ENCODE measurements at places on chromosomes 5 and 9.

GRCh38 chr5:147904110-147904509 is 2.2 kb downstream of the C5orf46 start:
- DNase-seq: no peak

DNA sequence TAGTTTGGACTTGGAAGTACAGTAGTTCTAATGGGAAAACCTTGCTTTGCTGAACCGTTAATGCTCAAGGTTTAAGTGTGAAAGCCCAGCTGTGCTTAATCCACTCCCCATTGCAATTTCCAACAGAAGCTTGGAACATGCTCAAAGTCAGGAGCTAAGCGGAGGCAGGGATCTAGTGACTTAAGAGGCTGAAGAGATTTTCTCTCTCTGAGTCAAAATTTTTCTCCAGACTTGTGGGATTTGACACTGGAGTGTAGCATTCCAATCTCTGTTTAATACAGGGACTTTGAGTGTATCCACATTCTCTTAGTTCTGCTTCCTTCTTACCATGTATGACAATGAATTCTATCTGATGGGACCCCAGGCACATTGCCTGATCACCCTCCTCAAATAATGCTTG is 471.8 kb downstream of the KIF4B start:
- no peak for DNase-seq

DNA sequence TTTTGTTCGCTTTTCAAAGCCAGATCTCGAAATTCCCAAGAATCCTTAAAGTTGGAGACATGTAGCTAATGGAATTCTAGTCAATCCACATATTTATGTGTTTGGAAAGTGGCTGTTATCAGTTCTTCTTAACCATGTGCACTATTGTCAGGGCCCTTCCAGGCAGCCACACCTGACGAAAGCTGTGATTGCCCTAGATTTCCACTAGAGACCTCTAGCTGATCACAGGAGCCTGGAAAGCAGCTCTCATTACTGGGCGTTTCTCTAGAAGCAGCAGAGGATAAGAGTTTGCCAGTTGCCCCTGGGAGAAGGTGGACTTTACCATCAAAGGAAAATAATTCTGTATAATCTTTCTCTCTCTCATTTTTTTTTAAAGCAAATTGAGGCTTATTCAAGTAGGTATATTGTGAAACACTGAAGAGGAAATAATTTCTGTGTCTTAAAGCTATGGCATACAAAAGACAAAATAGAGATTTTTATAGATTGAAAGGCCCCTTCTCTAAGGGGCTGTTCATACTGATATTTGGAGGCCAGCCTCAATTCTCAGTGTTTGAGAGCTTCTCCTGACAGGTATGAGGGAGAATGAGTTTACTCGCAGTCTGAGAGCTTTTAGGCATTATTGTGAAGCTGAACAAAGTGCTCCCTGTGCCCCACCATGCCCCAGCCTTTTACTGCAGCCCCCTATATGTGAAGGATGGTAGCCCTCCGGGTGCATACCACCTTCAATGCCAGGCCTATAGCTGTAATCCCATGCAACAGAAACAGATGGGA is 405.4 kb upstream of the ACTBL2 start:
- DNase-seq: no peak

GRCh38 chr9:82895822-82896110 is 167.2 kb downstream of the RASEF start:
- DNase-seq: no peak

DNA sequence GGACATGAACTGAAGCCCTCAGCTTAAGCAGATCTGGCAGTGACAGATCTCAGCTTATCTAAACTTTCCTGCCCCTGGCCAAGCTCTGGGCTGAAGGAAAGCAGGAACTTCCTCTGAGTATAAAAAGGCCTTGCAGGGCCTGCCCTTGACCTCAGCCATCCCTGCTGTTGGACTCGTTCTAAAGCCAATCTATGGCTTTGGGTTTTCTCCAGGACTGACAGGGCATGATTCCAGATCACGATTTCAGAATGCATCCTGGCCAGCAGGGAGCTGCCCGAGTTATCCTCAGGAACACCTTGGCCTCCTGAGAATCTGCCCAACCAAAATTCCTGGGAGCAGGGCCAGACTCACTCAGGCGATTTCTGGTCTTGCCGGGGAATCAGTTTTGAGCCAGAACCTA is 502.7 kb downstream of the TLE4 start:
- no peak for DNase-seq

DNA sequence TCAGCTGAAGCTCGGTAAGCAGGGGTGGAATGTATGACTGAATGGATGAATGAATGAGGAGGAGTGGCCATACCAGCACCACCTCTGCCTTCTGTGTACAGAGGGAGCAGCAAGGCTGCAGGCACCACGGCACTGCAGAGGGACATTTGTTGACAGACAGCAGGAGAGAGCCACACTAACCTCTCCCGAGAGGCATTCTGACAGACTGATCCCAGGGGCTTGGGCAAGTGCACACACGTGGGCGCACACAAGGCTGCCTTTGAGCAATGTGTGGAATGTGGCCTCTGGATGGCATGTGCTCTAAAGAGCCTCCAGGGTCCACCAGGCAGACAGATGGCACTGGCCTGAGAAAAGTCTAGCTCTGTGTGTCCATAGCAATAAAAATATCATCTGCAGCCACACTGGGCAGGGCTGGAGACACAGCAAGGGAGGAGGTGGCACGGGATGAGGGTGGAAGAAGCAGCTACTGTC is 111.8 kb downstream of the ACTL7B start:
- no peak for DNase-seq

DNA sequence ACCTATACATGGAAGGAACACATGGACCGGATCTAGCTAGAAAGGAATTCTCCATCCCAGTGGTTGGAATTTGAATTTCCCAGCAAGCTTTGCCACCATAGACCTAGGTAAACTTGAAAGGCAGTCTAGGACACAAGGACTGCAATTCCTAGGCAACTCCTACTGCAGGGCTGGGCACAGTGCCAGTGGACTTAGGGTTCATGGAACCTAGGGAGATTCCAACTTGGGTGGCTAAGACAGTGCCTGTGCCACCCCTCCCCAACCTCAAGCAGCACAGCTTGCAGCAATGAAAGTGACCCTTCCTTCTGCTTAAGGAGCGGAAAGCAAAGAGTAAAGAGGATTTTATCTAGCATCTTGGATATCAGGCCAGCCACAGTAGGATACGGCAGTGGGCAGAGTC is 663.3 kb downstream of the ELAVL2 start:
- no peak for DNase-seq

GRCh38 chr9:7105095-7105494 is 347.3 kb downstream of the KDM4C start:
- DNase-seq: no peak

DNA sequence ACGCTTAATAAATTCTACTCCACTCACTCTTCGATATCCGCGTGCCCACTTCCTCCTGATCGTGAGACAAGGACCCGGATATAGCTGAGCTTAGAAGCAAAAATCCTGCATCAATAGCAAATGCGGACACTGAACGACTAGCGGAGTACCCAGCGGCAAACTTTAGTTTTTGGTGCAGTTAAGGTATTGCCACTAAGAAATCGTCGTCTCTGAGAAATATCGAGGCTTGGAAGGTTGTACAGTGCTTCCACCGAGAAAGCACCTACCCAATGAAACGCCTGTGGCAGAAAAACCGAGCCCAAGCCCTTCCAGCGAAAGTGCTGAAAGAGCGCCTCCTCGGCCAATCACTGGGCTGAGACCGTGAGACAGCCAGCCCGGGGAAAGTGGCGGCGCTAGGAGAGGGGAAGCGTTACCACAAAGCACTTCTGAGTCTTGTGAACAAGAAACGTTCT is 32.2 kb downstream of the ANXA2R start:
- DNase-seq: peak; percentile 79

DNA sequence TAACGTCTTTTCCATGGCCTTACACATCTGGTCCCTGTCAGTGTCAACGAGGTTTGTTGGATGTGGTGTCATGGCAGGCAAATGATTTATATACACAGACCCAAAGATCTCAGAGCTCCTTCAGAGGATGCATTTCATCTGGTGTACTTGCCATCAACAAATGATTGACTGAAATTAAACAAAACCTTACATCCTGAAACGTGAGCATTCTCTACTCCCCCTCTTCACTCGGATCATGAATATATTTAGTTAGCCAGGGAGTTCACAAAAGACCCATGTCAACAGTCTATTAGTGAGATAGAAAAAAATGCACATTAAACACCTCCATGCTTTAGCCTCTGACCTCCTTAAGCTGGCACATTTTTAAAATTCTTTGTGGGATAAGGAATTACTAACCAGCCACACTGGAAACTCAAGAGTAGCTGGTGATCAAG is 215.6 kb downstream of the EFNA5 start:
- DNase-seq: no peak

Data from psoas muscle (tissue), 8 donors.